GM19239 (cell line): ENCODE measurements at places on chromosomes 4 and X.

DNA sequence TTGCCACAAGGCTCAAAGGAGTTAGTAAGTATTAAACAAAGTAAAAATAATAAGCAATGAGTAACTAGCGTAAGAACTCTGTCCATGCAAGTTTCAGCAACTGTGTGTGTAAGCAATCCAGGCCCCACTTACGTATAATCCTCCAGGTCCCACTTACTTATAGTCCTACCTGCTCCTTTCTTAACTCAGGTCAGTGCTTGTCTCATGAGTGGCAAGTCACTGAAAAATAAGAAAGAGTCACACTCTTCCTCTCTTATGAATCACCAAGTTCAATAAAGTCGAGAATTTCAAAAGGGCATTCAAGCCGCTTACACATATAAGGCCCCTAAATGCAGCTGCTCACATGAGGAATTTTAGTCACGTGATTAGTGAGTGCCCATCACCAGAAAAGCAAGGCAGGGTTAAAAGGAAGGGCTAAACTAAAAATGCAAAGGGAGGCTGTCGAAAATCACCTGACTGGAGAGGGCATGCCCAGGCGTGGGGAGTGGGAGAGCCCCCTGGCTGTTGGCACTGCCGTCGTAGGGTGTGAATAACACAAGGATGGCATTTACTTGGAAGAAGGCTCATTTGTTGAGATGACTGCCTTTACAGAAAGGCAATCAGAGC is 58.2 kb downstream of the ZNF827 start:
- DNase-seq = no peak

DNA sequence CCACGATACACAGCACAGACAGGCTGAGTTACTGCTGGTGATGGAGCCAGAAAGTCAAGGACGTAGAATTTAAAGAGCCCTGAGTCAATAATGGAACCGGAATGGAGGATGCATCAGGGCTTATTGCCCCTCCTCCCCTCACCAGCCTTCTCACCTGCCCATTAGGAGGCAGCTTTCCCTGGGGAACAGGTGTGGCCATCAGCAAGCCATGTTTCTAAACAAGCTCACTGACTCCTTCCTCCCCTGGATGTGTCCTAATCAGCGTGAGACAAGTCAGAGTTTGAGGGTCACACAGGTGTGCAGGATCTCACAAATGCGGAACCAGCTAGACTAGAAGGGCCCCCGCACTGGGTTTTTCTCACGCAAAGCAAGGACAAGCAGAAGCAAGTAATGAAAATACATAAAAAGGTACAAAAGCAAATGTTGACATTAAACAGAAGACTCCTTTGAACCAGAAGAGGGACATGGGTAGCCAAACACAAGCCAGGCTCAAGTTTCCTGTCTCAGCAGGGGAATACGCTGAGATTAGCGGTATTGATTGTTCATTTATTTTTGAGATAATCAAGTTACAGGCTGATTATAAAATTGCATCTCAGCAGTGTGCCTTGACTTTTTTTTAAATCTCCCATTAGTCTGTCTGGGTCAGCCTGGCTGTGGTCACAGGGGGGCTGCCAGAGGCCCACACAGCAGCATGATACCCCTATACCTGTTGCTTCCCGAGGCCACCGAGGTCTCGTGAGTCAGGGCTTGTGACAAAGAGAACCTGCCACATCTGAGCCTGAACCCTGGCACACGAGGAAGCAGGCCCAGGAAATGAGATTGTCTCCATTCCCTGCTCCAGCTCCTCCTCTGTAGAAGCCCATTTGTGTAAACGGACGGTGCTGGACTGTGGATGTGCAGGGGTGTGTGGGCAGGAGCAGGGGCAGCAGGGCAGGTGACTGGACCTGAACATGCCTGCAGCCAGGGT is 37.4 kb downstream of the CCKAR start:
- no peak for DNase-seq

DNA sequence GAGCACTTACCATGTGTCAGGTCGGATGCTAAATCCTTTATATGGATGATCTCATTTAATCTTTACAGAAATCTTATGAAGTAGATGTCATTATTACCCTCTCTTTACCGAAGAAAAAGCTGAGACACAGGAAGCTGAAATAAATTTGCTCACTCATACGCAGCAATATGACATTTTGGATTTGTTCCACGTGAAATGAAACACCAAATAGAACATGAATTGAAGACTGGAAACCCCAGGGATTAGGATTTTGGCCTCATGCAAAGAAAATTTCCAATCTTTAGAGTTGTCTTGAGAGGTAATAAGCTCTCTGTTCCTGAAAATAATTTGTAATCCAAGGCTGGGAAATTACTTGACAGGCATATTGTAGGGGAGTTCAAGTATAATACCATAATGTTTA is 354.4 kb upstream of the CLNK start:
- no peak for DNase-seq

DNA sequence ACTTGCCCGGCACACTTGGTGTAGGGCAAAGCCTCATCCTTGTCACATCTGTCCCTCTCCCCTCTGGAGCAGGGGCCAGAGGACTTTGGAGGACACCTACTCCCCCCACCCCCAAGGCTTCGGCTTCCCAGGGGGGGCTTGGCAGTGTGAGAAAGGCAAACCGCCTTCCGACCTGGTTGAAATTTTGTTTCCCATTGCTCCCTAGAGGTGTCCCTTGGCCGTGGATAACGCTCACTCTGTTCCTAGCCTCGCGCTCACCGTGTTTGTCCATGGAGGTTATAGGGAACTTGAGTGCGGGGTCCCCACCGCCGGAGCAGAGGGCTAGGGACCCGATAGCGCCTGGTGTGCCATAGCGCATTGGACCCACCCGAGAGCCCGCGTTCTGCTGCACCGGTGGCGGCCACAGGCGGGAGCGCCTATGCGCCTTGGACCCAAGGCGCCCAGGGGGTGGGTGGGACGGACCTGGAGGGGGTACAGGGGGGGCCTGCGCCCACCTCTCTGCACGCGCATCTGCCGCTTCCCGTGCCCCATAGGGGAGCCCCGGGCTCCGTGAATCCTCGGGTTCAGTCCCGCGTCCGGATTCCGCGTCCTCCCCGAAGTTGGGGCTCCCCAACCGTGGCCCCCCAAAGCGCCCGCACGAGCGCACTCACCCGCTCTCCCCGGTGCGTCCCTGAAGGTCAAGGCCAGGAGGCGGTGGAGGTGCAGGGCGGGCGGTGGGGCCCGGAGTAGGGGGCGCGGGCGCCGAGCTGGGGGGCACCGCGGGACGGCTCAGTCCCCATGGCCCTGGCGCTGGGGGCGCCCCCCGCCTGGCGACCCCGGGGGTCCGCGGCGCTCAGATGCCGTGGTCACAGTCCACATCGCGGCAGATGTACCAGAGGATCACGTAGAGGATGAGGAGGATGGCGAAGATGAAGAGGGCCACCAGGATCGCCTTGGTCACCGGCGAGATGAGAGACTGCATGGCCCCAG is 82.7 kb upstream of the DHRSX start:
- DNase-seq = no peak

- peak; percentile 75 for DNase-seq
Measured at GRCh38 chr4:101790521-101791181, at the start of gene BANK1. Gene BANK1 (plus strand): TSS chr4:101790730. CDS start chr4:101790881, 151 bp downstream.

- DNase-seq = no peak
Measured at GRCh38 chr4:79650794-79651431, 242.9 kb upstream of the GK2 start.

DNA sequence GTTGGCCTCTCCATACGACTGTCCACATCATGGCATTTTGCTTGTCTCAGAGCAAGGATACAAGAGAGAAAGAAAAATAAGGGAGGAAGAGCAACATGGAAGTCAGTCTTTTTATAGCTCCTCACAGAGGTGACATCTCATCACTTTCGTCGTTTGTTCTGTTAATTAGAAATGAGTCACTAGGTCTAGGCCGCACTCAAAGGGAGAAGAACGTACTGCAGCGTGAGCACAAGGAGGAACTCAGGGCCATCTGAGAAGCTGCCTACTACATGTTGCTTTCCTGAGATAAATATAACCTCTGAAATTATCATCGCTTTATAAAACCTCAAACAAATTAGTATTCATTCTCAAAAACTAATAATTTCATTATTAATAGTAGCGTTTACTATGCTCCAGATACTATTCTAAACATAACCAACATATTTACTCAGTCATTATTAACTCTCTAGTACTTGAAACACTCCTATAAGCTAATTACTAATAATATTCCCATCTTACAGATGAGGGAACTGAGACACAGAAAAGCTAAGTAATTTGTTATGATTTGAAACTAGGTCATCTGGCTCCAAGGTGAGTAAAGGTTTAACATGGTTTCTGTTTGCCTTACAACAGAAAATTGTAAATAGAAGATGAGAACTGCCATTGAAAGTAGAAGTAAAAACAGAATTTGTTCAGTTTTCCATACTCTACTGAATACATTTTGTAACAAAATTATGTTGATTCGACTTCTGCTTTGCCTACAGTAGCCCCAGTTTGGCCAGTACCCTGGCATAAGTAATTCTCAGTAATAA is 213.2 kb upstream of the UGT8 start:
- no peak for DNase-seq

DNA sequence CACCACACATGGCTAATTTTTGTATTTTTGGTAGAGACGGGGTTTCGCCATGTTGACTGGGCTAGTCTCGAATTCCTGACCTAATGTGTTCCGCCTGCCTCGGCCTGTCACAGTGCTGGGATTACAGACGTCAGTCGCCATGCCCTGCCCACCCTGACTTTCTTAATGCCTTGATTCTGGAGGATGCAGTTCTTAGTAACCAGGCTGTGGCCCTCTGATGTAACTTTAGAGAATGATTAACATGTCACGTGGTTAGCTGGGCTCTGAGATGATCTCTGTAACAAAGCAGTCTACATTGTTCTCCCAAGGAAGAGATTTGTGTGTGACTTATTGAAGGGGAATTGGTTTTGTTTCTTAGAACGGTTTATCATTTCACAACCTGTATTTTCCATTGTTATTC is 30.6 kb downstream of the ANK2 start:
- no peak for DNase-seq

DNA sequence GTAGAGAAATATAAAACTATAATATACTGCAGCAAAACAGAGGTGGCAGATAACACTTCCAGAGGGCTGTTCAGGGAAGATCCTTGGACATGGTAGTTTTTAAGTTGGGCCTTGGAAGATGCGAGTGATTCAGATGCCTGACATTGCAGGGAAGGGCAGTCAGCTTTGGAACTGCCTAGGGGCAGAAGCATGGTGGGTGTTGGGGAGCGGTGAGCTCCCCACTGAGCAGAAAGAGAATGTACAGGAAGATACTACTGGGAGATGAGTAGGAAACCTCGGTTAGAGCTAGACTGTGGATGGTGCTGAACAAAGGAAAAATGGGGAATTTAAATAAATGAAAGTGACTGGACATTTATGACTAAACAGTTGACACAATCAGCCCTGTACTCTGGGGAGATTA is 24.9 kb upstream of the SEC24B start:
- DNase-seq = no peak

- DNase-seq = no peak
Measured at GRCh38 chrX:154718616-154719015, 32.3 kb downstream of the GAB3 start.

DNA sequence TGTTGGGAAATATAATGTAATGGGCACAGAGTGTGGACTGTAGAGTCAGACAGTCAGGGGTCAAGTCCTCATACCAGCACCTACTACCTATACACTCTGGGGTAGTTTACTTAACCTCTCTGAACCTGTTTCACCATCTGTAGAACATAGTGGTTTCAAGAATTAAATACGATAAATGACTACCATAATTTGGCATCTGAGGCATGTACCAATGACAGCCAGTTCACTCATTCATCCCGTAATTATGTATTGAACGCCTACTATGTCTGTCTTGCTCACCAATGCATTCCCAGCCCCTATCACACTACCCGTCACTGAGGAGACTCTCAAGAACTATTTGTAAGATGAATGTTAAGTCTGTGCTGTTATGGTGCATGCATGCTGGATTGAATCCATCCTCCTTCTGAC is 2.0 kb upstream of the FGB start:
- DNase-seq = no peak

DNA sequence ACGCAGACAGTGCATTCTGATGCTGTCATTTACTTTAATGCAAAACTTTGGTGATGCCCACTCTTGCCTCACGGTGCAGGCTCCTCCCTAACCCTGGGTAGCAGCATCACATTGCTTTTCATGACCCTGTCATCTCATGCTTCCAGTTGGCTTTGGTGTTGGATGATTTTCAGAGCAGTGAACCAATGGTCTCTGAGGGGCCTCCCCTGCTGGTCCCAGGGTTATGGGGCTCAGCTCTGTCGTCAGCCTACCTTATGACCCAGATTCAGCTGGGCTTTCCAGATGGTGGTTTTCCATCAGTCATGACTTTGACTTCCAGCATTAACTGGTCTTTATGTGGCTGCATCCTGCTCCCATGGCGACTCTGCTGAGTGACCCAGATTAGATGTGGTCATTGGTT is 56.0 kb downstream of the NOP14 start:
- DNase-seq = no peak

- DNase-seq = no peak
Measured at GRCh38 chr4:127709456-127709855, 20.7 kb upstream of the SLC25A31 start.

DNA sequence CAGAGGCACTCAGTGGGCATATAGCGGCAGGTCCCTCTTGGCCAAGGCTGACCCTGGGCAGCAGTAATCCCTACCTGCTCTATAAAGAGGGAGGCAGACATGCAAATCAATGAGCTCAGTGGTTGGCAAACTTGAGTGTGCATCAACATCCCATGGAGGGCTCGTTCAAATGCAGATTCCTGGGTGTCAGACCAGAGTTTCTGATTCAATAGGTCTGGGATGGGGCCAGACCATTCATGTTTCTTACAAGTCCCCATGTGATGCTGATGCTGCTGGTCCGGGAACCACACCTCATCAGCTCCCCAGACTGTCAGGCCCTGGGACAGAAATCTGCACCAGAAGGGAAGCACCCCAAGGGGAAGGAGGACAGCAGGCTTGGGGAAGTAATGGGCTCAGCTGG is 38.9 kb upstream of the HMGB3 start:
- no peak for DNase-seq

DNA sequence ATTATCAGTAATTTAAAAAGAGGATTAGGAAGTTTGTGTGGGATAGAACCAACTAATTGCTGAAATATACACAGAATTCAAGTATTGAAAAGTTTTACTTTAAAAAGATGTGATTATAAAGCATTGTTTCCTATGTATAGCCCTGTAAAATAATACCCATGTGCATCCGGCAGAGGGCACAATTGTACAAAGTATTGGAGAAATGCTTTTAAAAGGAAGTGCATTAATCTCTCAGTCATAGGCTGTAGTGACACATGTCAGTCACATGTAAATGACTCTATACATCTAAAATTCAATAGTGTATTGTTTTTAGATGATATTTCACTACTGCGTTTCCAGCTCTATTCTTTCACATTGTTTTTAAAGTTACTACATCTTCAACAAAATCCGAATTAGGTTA is 9.7 kb upstream of the GEMIN8 start:
- DNase-seq = no peak
